Spinal cord (tissue), 10 donors: ENCODE measurements at places on chromosomes 5 and 9.

DNA sequence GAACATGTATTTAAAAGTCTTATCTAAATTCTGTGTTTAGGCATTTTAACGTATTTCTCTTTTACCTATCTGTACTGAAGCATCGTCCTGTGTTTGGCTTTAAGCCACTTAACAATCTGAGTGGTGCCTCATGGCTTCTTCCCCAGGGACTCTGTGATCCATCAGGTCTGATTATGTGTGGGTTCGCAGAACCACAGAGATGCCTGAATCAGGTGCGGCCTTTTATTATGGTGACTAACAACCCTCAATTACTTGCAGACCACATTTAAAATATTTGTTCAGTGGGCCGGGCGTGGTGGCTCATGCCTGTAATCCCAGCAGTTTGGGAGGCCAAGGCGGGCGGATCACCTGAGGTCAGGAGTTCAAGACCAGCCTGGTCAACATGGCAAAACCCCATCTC is 39.6 kb upstream of the SAP30L start:
- DNase-seq = no peak

- peak; percentile 72 for DNase-seq
Observed at GRCh38 chr5:60699609-60700415, at the start of gene DEPDC1B. TSS of gene DEPDC1B (minus strand) at chr5:60700166. CDS start at chr5:60700093, 73 bp downstream.

- DNase-seq = peak; percentile 61
Observed at GRCh38 chr5:33470544-33470943, 29.8 kb downstream of the TARS1 start.

DNA sequence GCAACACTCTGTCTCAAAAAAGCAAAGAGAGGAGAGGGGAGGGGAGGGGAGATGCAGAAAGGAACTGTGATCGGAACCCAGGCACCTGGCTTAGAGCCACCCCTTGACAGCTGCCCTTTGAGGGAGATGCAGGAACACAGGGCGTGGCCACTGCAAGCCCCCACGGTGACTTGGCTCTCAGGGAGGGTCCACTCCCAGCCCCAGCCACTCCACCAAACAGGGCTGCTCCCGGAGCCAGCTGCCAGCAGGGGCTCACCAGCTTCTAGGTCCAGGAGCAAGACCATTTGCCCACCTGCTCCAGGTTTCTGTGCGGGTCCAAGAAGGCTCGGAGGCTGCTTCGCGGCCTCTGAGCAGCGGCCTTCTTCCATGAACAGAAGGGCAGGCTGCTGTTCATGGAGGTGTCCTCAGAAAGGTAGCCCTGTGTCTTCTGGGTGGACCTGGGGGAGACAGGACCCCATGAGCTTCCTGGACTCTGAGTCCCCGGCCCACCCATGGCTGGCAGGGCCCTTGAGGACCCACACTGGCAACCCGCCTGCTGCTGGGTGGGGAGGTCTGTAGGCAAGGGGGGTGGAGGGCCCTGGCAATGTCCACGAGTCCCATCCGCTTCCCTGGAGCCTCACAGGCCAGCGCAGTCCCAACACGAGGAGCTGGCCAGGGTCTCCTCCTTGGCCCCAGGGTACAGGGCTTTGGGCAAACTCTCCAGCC is 7.9 kb downstream of the C9orf50 start:
- no peak for DNase-seq

DNA sequence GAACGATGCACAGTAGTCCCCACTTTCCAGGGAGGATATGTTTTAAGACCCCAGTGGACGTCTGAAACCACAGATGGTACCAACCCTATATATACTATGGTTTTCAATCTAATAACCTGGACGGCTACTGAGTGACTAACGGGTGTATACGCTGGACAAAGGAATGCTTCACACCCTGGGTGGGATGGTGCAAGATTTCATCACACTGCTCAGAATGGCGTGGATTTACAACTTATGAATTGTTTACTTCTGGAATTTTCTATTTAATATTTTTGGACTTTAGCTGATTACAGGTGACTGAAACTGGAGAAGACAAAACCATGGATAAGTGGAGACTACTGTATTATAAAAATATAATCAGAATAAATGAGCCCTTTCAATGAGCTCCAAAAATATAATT is 147.6 kb upstream of the TRIM32 start:
- DNase-seq = no peak

DNA sequence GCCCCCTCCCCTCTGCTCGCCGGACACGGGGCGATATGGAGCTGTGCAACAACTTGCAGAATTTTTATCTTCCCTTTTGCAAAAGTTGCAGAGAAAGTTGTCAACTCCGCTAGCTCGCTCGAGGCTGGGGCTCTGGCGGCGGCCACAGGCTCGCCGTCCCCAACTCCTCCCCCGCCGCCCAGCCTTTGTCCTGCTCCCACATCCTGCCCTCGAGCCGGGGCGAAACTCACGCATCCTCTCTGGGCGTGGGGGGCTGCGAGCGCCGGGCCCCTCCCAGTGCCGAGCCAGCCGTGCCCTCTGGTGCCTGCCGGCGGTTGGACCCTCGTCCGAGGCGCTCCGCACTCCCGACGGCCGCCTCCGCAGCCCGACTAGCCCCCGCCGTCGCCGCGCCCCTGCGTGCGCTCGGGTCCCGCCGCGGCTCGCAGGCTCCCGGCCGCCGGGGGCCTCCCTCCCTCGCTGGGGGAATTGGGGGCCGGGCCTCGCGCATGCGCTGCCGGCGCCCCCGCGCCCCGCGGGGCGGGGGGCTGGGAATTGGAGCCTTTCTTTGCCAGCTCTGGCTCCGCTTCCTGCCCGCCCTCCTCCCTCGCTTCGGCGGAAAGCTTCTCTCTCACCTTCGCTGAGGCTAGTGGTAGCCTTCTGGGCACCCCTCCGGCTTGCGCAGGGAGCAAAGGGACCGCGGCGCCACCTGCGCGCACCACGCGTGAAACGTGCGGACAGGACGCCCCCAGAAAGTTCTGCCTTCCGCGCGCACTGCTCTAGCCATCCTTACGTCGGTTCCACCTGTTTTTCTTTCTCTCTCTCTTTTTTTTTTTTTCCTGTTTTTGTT is at the start of gene CCNJL:
TSS of gene CCNJL (minus strand) at position 431 of the 826 bp plus-strand sequence. CDS start 641 bp downstream, outside the sequence.
- DNase-seq = no peak
